Esophagus muscularis mucosa (tissue), 4 donors: ENCODE measurements at places on chromosomes 12 and 14. TPM values are rescaled to one million over a fixed set of nuclear protein-coding genes. Genes with fewer than 3 reads are reported as not detected.
A peak's percentile ranks its signal among the peaks of the same experiment; 100 is the strongest.

- DNase-seq: no peak
Measured at GRCh38 chr14:71143381-71144290, 236.4 kb downstream of the PCNX1 start.

DNA sequence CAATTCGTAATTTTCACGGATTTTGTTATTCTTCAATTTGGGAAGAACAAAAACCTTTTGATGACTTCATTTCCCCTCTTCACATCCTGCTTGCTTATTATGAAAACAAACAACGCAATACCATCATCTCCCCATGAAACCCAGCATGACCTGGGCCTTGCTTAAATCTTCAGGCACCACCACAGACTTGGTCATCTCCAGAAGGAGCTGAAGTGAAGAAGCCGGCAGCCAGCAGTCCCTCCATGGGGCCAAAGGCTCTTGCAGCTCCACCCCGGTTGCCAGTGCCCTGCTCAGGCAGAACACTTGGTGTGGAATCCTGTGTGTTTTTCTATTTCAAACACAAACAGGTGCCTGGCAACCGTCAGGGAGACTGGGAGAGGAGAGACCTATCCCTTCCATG lies 982.9 kb upstream of the TMEM132C start:
- DNase-seq: no peak

Gene CLEC6A
- total RNA-seq: not detected

GRCh38 chr12:116382686-116383530 lies 105.4 kb upstream of the MED13L start:
- DNase-seq: no peak

GRCh38 chr14:63893701-63894458 lies 41.1 kb downstream of the SYNE2 start:
- no peak for DNase-seq

DNA sequence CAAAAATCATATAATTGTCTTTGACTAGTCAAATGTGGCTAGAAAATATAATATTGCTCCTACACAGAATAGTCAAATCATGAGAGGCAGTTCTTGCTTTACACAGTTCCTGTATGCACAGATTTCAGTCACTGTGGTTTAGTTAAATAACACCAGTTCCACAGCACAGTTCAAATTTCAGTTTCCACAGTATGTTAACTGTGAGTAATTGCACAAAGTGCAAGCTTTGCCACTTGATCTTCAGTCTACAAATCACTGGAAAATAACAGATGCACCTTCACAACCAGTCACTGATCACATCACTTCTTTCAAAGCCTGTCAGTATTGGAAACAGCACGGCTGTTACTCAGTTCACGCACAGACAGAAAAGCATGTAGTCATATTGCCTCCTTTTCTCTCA lies 38.7 kb downstream of the KCNH5 start:
- no peak for DNase-seq

DNA sequence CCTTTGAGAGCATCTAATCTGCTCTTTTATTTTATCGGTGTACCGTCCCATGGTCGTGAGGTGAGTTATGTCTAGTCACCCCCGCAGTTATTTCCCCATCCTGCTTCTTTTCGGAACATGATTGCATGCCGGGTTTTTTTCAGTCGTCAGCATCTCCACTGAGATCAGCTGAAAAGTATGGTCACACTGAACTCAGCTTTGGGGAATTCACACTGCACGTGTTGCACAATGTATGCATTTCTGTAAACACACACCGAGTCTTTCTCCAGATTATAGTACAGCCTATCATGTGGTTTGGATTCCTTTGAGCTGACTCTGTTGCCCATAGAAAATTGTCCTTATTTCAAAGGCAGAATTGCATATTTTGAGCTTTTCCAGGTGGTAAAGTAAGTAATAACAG lies 24.6 kb downstream of the PLXNC1 start:
- no peak for DNase-seq

Gene PLCZ1
- total RNA-seq: not detected

Gene PRICKLE1
- total RNA-seq: 23.9 TPM

Gene PAH
- not detected for total RNA-seq

DNA sequence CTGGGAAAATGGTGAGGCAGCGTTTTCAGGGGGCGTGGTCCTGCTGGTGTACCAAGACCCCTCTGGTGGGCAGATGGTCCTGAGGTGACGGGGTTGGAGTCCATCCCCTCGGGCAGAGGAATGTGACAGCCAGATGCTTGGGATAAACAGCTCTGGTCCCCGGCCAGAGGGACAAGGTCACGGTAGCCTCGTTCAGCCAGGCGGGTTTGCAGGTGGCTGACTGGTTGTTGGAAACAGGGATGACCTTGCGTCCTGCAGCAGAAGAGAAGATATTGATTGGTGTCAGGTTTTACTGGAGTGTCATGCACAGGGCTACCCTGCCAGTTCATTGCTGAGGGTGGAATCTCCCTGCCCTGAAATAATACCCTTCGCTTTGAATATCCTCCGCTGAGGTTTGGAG lies 43.3 kb downstream of the SLC24A4 start:
- no peak for DNase-seq

DNA sequence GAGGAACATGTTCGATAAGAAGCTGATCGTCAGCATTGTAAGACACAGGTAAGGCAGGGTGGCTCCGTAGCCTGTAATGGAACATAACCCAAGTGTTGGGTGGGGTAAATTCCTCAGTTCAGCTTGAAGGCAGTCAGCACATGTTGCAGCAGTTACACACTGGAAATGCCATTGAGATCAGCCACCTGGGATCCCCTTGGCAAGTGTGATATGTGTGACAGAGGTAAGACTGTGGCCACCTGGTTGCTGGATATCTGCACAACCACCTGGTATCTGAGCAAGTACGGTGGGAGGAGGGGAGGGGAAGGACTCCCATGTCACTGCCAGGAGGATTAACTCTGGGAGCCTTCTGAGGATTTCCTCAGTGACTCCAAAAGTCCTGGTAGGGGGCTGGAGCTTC lies 158.0 kb upstream of the CAND1 start:
- DNase-seq: no peak

DNA sequence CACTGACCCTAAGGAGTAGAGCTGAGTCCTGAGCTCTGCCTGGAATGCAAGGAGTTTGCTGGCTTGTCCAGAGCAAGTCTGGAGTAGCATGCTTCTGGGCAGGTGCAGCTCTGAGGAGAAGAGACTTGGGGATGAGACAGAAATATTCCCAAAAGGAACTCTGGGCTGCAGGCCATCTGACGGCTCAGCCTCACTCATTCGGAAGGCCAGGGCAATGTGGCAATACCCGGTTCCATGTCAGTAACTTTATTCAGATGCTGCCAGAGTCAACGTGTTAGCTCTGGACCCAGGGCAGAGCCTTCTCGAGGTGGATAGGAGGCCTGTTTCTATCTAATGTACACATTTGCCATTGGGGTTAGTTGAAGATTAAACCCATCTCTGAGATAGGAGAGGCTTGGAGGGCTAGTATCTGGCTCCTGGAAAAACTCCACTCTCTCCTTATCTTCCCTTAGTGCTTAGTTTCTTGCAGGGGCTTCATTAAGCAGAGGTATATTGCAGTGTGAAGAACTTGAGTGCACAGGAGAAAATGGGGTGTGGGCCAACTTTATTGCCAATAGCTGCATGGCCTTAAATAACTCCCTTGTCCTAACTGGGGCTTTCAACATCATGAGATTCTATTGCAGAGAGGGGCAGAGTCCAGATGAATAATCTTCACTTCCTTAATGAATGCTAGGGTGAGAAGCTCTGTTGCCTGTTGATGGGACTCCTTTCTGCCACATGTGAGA lies 65.6 kb downstream of the NTF3 start:
- no peak for DNase-seq

GRCh38 chr12:1937481-1938224 lies 19.2 kb upstream of the CACNA2D4 start:
- DNase-seq: peak; percentile 45

Gene RFX4
- total RNA-seq: not detected

- peak; percentile 75 for DNase-seq
Measured at GRCh38 chr14:101200650-101201516, 297.4 kb upstream of the RTL1 start.

Gene CHMP4A
- total RNA-seq: 85.2 TPM

Gene TAS2R7
- total RNA-seq: not detected

GRCh38 chr14:101412739-101413138 lies 148.6 kb upstream of the DIO3 start:
- DNase-seq: no peak

Gene RHOJ
- 13.1 TPM for total RNA-seq

Gene MDGA2
- total RNA-seq: under 0.01 TPM

- DNase-seq: no peak
Measured at GRCh38 chr14:59313144-59313651, 124.7 kb downstream of the DAAM1 start.

DNA sequence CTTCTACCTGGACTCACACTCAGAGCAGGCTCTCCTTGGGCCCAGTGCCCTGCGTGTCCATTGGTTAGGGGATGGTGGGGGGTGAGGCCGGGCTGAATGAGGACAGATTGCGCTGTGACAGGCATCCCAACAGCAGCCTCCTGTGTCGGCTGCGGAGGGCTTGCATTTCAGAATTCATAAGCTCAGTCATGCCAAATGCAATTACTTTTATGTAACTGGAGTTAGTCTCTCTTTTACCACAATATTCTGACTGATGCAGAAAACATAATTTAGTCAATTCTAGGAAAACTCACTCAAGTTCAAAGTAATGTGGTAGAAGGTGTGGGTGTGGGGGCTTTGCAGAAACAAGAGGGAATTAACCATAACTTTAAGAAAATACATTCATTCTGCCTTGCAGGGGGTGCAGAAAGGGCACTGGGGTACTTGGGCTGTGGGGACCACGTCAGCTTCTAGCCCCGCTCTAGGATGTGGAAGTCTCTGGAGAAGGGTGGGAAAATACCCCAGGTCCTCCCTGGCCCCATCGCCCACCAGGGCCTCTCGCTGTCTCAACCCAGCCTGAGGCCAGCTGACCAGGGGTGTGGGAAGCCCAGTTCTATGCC lies 257.7 kb downstream of the ADGRD1 start:
- DNase-seq: no peak

- DNase-seq: no peak
Measured at GRCh38 chr12:111436266-111436665, 30.5 kb downstream of the SH2B3 start.

DNA sequence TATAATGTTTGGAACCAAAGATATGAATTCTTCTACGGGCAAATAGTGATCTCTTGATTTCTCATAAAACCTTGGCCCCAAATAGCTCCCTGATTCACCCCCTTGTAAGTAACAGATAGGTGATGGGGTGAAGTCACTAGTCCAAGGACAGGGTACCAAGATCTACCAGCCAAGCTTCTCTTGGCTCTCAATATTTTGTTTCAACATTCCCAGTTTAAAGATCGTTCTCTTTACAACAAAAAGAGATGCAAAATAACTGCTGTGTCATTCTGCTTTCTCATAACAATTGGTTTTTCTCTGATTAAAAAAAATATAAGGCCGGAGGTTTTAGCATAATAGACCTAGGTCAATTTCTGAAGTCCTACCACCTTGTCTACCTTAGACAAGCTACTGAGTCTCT lies 11.8 kb downstream of the PAH start:
- DNase-seq: no peak
